ENCODE measurements at places on chromosomes 16 and 17. TPM values are rescaled to one million over a fixed set of nuclear protein-coding genes. Genes with fewer than 3 reads are reported as not detected.

The KCNJ2 gene
- not detected for total RNA-seq

The TMEM98 gene
- total RNA-seq = not detected

The GLTPD2 gene
- not detected for total RNA-seq

The SLC13A2 gene
- not detected for total RNA-seq

The MSLN gene
- not detected for total RNA-seq

The KCNH6 gene
- total RNA-seq = not detected

The CENPN gene
- total RNA-seq = 67.2 TPM

The KRT32 gene
- not detected for total RNA-seq

The IGSF6 gene
- 0.34 TPM for total RNA-seq

The P3H4 gene
- 3.5 TPM for total RNA-seq

The DDX42 gene
- total RNA-seq = 116 TPM
